Fibroblast of skin of scalp (primary cell): ENCODE measurements at places on chromosomes 6 and 20.

DNA sequence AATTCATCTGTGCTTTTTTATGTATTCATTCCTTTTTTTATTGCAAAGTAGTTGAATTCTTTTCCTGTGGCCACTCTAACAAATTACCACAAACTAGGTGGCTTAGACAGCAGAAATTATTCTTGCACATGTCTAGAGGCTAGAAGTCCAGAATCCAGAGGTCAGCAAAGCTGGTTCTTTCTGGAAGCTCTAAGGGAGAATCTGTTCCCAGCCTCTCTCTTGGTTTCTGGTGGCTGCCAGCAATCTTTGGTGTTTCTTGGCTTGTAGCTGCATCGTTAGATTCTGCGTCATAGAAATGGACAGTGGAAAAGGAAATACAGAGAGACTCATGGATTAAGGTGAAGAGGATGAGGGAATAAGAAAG is 39.3 kb downstream of the GSTA2 start:
- peak; percentile 33 for DNase-seq

DNA sequence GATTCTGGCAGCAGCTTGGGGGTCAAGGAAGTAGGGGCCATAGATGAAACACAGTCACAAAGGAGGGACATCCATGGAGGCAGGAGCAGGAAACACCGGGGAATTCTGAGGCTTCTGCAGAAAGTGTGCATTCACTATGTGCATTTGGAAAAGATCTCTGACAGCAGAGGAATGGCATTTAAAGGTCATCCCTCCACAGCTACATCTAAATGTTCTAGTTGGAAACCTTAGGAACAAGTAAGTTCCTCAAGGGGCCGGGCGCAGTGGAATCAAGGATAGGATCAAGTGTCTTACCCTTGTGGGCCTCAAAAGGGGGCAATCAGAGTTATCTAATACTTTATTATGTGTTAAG is 8.8 kb downstream of the C6orf136 start:
- DNase-seq = no peak

GRCh38 chr6:30127238-30128093 is 8.5 kb upstream of the TRIM40 start:
- no peak for DNase-seq

- no peak for DNase-seq
These were observed 24.4 kb upstream of the TMEM217 start for GRCh38 chr6:37282371-37282770.

- DNase-seq = no peak
These were observed 537 bp downstream of the PRR3 start for GRCh38 chr6:30557683-30557981.

DNA sequence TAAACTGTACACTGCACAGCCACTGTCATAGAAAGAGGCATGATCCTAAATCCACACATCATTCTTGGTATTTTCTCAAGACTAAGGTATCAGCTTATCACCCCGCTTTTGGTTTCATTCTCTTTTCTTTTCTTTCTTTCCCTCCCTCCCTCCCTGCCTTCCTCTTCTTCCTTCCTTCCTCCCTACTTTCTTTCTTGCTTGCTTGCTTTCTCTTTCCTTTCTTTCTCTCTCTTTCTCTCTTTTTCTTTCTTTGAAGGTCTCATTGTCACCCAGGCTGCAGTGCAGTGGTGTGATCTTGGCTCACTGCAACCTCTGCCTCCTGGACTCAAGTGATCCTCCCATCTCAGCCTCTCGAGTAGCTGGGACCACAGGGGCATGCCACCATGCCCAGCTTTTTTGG is 81.1 kb downstream of the MAP7 start:
- DNase-seq = no peak

- peak; percentile 70 for DNase-seq
These were observed 20.9 kb downstream of the MAP1LC3A start for GRCh38 chr20:34579191-34579978.

GRCh38 chr6:85679445-85680123 is 36.9 kb upstream of the SYNCRIP start:
- no peak for DNase-seq

DNA sequence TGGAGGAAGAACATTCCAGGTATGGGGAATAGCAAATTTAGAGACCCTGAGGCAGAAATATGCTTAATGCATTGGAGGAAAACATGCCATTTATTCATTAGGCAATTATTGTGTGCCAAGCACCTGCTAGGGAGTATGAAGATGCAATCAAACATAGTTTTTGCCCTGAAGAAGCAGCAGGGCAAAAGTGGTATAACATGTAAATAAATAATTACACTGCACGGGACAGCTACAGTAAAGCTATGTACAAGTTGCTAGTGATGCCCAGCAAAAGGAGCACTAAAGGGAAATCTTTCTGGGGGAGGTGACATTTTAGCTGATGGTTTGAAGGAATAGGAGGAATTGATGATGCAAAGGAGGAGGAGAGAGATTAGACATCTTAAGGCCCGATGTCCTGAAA is 624 bp upstream of the TJAP1 start:
- no peak for DNase-seq

DNA sequence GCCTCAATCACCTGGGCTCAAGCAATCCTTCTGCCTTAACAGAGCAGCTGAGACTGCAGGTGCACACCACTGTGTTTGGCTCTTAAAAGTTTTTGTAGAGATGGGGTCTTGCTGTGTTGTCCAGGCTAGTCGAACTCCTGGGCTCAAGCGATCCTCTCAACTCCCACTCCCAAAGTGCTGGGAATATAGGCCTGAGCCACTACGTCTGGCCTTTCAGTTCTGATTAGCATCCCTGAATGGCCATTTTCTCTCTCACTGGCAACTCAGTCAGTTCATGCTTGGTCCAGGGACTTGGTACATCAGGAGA is 28.5 kb downstream of the DNMT3B start:
- DNase-seq = no peak

DNA sequence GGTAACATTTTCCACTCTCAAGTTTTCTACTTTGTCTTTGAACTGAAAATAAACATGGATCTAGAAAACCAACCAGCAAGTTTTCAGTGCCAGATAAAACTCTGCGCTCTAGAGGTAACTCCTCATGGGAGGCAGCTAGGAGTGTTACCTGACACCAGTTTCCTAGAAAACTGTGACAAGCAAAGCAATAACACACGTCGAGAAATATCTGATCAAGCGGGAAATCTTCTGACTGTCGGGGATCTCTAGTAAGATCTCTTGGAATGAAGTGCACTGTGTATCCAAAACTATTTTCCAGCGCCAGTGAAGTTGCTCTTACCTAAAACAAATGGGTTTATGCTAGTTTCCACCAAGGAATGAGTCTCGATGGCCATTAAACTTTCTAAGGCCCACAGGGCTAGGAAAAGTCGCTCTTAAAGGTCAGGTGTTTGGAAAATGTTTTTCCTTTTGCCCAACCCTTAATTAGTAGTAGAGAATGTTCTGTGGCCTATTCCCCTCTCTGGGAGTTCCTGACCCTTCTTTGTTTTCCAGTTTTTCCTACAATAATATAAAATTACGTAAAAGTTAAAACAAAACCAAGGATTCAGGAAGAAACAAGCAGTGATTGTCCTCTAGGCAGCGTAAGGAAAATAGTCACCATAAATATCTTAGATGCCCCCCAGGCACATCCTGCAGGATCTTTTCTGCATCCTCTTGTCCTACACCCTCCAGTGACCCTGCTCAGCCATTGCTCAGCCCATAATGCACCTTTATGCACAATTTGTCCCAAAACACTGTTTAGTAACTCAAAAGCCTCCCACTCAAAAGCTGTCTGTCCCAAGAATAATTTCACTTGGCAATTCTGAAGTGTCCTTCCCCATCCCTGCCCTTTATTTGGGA is 137.7 kb upstream of the AKAP12 start:
- no peak for DNase-seq

DNA sequence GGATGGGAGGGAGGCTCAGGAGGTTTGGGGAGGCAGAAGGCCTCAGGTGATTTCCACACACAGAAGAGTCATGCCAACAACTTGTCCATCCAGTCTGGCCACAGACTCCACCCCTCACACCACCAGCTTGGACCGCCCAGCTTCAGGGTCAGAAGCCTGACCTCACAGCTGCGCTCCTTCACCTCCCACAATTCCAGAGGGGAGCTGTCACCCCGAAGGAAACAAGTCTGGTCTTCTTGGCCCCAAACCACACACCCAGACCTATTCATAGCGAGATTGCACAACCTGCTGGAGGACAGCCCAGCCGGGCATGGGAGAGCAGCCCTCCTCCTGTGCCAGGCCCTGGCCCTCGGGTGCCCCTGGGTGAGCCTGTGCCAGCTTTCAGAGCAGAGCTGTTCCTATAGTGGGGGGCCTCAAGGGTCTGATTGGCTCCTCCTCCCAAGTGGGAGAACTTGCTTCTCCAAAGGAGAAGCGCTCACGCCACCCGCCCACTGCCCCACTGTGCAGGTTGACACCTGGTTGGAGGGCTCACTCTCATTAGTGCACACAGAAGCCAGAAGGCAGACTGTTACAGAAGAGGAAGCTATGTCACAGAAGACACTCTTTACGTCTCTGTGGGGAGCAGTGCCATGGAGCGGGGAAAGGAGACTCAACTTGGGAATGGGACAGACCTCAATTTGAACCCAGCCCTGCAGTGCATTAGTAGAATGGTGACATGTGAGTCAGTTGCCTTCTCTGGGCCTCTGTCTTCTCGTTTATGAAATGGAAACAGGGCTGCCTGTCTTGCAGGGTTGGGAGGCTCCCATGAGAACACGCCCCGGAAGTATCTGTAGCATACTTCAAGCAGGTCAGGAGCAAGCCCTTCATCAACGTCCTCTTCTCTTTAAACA is 128.8 kb downstream of the FOXO3 start:
- DNase-seq = no peak

- peak; percentile 48 for DNase-seq
These were observed 16.7 kb upstream of the PI3 start for GRCh38 chr20:45157962-45158361.

- peak; percentile 79 for DNase-seq
These were observed 580.3 kb upstream of the ADGRB3 start for GRCh38 chr6:68054756-68055155.

DNA sequence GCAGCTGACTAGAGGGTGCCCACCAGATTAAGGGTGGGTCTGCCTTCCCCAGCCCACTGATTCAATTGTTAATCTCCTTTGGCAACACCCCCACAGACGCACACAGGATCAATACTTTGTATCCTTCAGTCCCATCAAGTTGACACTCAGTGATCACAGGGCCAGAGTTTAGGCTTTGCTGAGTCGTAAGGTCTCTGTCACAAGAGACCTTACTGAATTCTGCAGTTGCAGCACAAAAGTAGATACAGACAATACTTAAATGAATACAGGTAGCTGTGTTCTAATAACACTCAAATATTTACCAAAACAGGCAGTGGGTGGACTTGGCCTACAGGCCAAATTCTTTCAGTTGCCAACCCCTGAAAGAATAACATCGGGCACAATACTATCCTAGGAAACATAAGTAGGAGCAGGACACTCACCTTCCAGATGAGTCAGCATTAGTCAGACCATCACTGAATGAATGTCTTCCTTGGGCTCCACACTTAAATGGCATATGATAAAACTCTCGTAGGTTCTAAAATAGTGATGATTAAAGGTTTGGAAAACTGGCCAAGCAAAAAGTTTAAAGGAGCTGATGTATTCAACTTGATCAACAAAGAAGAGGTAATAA is 190.0 kb downstream of the UBE3D start:
- peak; percentile 38 for DNase-seq

DNA sequence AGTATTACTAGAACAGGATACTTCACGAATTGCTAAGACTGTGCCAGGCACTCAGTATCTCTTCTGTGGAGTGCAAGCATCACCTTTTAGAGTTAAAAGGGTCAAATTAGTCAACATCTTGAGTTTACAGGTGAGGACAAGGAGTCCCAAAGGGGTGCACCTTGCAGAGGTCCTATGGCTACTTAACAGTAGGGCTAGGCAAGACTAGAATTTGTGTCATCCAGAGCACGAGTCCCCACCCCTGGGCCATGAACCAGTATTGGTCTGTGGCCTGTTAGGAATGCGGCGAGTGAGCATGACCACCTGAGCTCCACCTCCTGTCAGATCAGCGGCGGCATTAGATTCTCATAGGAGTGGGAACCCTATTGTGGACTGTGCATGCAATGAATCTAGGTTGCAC is 10.5 kb upstream of the DSTN start:
- DNase-seq = no peak

DNA sequence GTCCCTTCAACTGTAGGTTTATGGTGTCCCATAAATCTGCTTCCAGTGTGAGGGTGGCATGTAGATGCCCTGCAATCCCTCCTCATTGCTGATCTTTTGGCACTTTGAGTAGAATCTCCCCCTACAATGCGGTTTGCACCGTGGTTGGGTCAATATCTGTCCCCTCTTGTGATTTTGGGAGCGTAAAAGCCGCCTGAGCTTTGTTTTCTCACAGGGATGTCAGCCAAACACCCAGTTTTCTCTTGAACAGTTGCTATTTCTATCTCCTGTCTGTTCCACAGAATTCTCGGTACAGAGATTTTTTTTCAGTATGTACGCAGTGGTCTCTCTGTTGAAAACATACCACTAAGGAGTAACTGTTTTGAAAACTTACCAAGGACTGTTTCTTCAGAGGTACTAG is 21.8 kb downstream of the CDS2 start:
- no peak for DNase-seq

DNA sequence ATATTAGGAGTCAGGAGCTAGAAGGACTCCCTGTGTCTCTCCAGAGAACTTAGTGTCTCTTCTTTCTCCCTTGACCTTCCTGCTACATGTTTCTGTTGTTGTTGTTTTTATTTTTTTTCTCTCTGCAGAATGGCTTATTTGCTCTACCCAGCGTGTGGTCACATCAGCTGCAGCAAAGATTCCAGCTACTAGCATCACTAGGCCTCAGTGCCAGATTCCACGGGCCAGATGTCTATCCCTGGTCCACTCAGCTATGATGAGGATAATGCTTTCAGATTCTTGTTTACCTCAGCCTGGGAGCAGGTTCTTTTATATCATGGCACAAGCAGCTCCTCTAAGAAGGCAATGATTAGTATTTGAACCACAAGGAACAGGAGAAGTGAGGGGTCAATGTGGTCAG is 110.0 kb downstream of the PLCB1 start:
- no peak for DNase-seq

DNA sequence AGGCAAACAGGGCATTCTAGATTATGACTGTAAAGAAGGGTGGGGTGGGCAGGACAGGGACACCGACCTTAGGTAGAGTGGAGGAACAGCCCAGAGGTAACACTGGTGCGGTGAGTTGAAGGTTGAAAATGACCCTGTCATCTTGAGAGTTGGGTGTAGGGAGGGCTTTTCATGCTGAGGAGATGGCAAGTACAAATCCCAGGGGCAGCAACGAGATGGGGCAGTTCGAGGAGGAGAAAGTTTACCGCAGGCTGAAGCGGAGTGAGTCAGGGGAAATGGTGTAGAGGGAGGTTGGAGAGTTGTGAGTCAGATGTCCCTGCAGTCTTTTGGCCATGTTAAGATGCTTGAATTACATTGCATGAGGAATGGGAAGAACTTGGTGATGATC is 101.1 kb downstream of the HIVEP1 start:
- peak; percentile 76 for DNase-seq

DNA sequence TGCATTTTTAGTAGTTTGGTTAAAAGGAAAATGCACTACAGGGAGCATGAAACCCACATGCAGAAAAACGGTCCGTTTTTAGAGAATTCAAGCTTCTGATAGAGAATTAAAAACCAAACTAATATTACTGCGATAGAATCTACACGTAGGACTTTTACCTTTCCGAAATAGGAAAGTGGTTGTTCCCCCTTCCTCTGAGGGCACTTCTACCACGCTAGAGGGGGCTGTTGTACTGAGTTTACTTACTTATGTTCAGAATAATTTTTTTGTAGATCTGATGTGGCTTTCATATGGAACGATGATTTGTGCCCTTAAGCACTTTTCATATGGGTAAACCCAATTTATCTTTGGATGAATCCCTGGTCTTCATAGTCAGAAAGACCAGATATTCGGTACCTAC is 264.3 kb upstream of the PLN start:
- peak; percentile 69 for DNase-seq

- DNase-seq = no peak
These were observed 11.1 kb upstream of the NOTCH4 start for GRCh38 chr6:32234934-32235333.
